HL-60 (cell line): ENCODE measurements at places on chromosomes 7 and 10.

DNA sequence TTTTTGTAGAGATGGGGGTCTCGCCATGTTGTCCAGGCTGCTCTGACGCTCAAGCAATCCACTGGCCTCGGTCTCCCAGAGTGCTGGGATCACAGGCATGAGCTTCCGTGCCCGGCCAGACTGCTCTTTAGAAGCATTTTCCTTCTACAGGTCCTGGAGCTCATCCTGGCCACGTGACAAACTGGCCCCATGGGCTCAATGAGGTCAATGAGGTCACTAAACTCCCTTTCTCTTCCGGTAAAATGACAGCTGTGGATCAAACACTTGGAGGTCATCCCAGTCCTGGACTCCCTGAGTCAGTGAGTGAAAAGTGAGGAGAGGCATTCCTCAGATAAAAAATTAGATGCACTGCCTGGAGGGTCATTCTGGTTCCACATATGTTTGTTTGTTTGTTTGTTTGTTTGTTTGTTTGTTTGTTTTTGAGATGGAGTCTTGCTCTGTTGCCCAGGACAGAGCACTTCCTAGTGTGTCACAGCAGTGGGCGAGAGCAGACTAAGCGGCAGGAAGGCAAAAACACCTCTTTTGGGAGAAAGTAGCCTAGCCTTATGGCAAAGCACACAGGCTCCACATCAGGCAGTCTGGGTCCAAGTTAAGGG is 134.9 kb downstream of the TNS3 start:
- DNase-seq = no peak

GRCh38 chr7:71864130-71864529 is 548.0 kb downstream of the CALN1 start:
- DNase-seq = no peak

DNA sequence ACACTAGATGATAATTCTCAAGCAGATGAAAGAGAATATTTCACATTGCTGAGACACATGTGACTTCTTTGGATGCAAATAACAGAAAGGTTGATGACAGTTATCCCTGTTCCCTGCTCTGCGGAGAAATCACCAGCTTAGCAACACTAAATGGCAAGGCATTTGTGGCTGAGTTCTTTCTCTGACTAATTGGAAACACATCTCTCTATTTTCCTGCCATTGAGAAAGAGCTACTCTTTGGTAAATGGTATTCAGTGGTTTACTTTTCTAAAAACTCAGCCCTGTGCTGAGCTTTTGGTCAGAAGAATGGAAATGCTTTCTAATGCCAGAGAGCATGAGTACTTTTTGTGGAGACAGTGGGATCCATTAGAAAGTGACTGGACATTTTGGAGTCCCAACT is 771.4 kb downstream of the LRMDA start:
- no peak for DNase-seq

GRCh38 chr10:74437822-74438221 is 286.8 kb downstream of the ADK start:
- no peak for DNase-seq

GRCh38 chr10:128837478-128837877 is 629.6 kb upstream of the MGMT start:
- no peak for DNase-seq
